ENCODE measurements at places on chromosomes 5 and 9. TPM values are rescaled to one million over a fixed set of nuclear protein-coding genes. Genes with fewer than 3 reads are reported as not detected.

Gene MARCOL
- not detected for polyA plus RNA-seq

Gene CCDC112
- 2.3 TPM for polyA plus RNA-seq

Gene IL13
- polyA plus RNA-seq, result 0.08 TPM

Gene SURF4
- polyA plus RNA-seq, result 156 TPM

Gene CFAP77
- polyA plus RNA-seq, result 1.1 TPM

Gene SYK
- not detected for polyA plus RNA-seq

Gene CDH18
- polyA plus RNA-seq, result 6.0 TPM

Gene TAL2
- polyA plus RNA-seq, result 0.47 TPM

Gene RETREG1
- polyA plus RNA-seq, result 0.43 TPM

DNA sequence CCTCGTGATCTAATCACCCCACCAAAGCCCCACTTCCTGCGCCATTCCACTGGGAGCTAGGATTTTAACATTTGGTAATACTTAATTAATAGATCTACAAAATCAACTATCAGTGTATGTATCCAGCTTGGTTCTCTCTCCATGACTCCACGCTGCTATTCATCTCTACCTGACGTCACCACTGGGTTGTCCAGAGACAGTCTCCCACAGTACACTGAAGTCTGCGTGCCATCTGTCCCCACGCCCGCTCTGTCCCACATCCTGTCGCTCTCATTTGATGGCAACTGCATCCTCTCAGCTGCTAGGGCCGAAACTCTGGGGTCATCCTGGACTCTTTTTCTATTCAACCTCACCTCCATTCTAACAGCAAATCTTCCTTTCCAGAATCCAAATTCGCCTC, 53.2 kb downstream of the ANKRD33B start:
- H3K4me3 ChIP-seq, result no peak overlapping the region
- H3K27ac ChIP-seq, result no peak overlapping the region
- no peak for DNase-seq
- H3K36me3 ChIP-seq, result no peaks in the 10 kb centered on the region

DNA sequence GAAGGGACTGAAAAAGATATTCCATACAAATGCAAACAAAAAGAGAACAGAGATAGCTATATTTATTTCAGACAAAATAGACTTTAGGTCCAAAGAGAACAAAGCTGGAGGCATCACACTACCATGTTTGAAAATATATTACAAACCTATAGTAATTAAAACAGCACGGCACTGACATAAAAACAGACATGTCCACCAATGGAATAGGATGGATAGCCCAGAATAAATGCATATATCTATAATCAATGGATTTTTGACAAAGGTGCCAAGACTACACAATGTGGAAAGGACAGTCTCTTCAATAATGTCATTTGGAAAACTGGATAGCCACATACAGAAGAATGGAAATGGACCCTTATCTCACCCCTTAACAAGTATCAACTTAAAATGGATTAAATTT, 10.2 kb downstream of the PRKAA1 start:
- no peaks in the 10 kb centered on the region for H3K27me3 ChIP-seq
- peaks cover 12% of the 10 kb centered on the region for H3K36me3 ChIP-seq
- DNase-seq, result no peak
- H3K27ac ChIP-seq, result no peak overlapping the region
- H3K4me1 ChIP-seq, result peaks cover 6% of the 10 kb centered on the region
- H3K4me3 ChIP-seq, result no peak overlapping the region

- H3K4me3 ChIP-seq, result no peak overlapping the region
- no peaks in the 10 kb centered on the region for H3K4me1 ChIP-seq
- DNase-seq, result no peak
- H3K27me3 ChIP-seq, result no peaks in the 10 kb centered on the region
- no peak overlapping the region for H3K27ac ChIP-seq
- no peaks in the 10 kb centered on the region for H3K36me3 ChIP-seq
Observed at GRCh38 chr9:121105531-121105930, 30.8 kb downstream of the CNTRL start.

DNA sequence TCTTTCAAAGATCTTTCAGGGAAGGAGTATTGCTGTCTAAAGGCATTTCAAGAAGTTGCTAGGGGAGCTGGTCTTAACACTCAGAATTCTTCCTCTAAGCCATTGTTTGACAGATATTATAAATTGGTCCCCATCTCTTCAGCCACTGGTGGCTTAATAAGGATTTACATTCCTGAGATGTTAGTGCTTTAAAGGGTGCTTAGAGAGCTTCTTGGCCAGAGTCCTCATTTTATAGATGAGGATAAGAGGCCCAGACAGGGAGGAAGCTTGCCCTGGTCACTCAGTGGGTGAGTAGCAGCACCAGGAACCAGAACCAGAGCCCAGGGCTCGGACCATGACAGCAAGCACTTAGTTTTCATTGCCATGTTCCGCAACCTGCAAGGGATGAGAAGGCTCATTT, 53.2 kb downstream of the GALNT10 start:
- peaks cover 3% of the 10 kb centered on the region for H3K4me1 ChIP-seq
- DNase-seq, result no peak
- H3K27me3 ChIP-seq, result no peaks in the 10 kb centered on the region
- peaks cover 4% of the 10 kb centered on the region for H3K36me3 ChIP-seq
- no peak overlapping the region for H3K27ac ChIP-seq
- no peak overlapping the region for H3K4me3 ChIP-seq

DNA sequence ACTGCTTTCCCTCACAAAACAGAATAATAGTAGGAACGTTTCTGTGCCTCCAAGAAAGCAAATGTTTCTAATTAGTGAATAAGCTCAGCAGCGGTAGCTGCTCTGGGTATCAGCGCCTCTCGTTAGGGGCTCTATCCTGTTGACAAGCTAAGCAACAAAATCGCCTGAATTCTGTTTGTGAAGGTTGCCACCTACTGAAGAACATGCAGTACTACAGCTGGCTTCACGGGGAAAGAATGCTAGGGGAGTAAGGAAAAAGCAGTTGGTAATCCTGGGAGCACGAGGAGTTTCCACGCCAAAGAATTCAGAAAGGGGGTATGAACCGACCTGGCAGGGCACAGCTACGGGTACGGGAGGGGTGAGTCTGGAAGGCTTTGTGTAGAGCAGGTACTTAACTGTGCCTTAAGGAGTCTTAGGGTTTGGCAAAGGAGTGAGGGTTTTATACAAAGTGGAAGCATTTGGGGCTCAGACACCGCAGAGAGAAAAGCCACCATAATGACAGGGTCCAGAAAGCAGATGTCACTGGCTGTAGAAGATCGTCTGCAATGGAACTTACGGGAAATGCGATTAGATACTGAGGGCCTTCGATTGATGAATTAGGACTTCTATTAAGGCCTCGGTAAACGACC, 171.7 kb downstream of the TTC39B start:
- no peaks in the 10 kb centered on the region for H3K27me3 ChIP-seq
- H3K27ac ChIP-seq, result no peak overlapping the region
- peak; percentile 82 for DNase-seq
- no peaks in the 10 kb centered on the region for H3K36me3 ChIP-seq

GRCh38 chr5:19975795-19976194, 12.2 kb downstream of the CDH18 start:
- H3K4me1 ChIP-seq, result no peaks in the 10 kb centered on the region
- no peak for DNase-seq
- no peaks in the 10 kb centered on the region for H3K36me3 ChIP-seq
- no peak overlapping the region for H3K4me3 ChIP-seq
- H3K27ac ChIP-seq, result no peak overlapping the region

- no peak overlapping the region for H3K27ac ChIP-seq
- no peaks in the 10 kb centered on the region for H3K4me1 ChIP-seq
- H3K36me3 ChIP-seq, result no peaks in the 10 kb centered on the region
- H3K27me3 ChIP-seq, result peaks cover 11% of the 10 kb centered on the region
- H3K4me3 ChIP-seq, result no peak overlapping the region
Observed at GRCh38 chr9:517993-518392, 303.3 kb downstream of the DOCK8 start.

DNA sequence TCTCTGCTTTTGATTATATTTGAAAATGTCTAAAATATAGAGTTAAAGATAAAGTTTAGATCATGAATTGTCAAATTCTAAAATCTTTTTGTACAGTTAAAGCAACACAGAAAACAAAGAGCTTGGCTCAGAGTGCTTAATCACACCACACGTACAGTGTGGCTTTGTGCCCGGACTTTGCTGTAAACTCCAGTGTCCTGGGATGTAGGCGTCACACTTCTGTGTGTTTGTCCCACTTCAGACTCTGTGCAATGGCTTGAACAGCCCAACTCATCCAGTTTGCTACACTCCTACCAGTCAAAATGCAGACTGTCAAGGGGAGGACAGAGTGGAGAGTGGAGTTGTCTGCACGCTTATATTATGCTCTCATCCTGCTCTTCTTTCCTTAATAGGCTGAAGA, 45.3 kb downstream of the SMARCA2 start:
- peaks cover 11% of the 10 kb centered on the region for H3K4me1 ChIP-seq
- DNase-seq, result no peak
- no peak overlapping the region for H3K27ac ChIP-seq
- H3K4me3 ChIP-seq, result no peak overlapping the region
- no peaks in the 10 kb centered on the region for H3K27me3 ChIP-seq
- H3K36me3 ChIP-seq, result peaks cover 13% of the 10 kb centered on the region

DNA sequence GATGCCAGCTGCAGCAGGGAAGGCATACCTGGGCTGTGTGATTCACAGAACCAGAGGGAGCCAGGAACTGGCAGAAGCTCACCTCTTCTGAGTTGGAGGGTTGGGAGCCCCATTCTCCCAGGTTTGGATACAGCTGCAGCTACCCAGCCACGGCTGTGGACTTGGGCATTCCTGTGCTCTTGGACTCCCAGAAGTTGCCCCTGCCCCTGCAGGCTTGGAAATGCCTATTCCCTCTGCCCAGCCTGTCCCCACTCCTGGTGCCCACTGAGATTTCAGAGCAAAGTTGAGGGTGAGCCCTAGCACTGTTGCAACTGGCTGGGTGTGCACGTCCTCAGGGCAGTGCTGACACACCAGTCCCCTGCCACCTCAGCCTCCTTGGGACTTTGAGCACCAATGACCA, 489.7 kb downstream of the SLCO4C1 start:
- no peak overlapping the region for H3K27ac ChIP-seq
- H3K4me1 ChIP-seq, result no peaks in the 10 kb centered on the region

- DNase-seq, result no peak
- H3K4me1 ChIP-seq, result peaks cover 25% of the 10 kb centered on the region
- no peaks in the 10 kb centered on the region for H3K27me3 ChIP-seq
- no peak overlapping the region for H3K27ac ChIP-seq
- no peak overlapping the region for H3K4me3 ChIP-seq
Observed at GRCh38 chr9:136953771-136954269, 1.7 kb downstream of the LCN12 start.

DNA sequence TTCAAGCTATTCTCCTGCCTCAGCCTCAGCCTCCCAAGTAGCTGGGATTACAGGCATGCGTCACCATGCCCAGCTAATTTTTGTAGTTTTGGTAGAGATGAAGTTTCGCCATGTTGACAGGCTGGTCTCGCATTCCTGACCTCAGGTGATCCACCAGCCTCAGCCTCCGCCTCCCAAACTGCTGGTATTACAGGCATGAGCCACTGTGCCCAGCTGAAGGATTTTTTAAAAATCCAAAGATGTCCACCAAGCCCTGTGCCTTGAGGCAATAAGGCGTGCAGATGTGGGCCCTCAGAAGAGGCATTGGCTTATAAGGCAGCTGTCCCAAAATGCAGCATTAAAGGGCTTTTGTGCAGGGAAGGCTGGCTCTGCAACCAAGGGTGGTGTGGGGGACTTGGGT, 10.3 kb upstream of the ZFR start:
- DNase-seq, result no peak
- no peaks in the 10 kb centered on the region for H3K27me3 ChIP-seq
- no peaks in the 10 kb centered on the region for H3K36me3 ChIP-seq
- no peak overlapping the region for H3K27ac ChIP-seq

DNA sequence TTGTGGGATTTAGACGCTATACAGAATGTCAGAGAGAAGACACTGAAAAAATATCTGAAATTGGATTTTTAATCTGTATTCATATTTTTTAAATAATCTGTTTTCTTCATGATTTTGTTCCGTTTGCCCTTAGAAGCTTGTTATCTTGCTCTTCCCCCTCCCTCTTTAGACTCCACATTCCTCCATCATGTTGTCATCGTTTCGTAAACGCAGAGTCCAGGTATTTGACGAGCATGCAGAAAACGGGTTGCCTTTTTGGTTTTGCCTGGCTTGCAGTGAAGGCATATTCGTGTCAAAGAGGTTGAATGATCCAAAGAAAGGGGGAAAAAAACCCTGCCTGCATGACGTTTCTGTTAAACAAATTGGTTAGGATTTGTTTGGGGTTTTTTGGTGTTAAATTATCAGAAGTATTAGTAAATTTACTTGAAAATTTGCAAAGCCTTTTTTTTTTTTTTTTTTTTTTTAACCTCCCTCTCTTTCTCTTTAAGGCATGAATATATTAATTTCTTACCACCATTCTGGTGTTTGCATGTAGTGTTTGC, 2.9 kb downstream of the SPTAN1 start:
- peaks cover 59% of the 10 kb centered on the region for H3K4me1 ChIP-seq
- H3K4me3 ChIP-seq, result peak overlapping the region; percentile 92
- no peak for DNase-seq
- H3K27me3 ChIP-seq, result no peaks in the 10 kb centered on the region
- peak overlapping the region; percentile 75 for H3K27ac ChIP-seq
- peaks cover 3% of the 10 kb centered on the region for H3K36me3 ChIP-seq

DNA sequence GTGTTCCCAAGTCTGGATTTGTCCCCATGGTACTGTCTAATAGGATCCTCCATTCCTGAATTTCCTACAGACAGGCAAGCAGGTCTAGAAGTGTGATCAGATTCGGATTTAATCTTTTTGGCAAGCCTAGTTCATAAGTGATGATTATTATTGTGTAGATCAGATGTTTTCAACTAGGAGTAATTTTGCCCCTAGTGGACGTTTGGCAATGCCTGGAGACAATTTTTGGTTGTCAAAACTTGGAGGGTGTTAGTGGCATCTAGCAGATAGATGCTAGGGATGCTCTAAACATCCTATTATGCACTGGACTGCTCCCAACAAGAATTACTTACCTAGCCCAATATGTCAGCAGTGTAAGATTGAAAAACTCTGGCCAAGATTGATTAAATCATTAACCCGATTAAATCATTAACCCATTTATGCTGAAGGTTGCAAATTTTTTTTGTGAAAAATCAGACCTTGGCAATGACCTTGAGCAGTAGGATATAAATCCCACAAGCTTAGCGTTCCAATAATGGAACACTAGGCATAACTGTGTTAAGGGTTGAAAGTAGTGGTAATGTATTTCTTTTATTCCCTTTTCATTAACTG, 28.2 kb downstream of the TCERG1 start:
- H3K4me3 ChIP-seq, result no peak overlapping the region
- peak overlapping the region; percentile 28 for H3K27ac ChIP-seq
- H3K4me1 ChIP-seq, result no peaks in the 10 kb centered on the region
- no peak for DNase-seq
- peaks cover 75% of the 10 kb centered on the region for H3K36me3 ChIP-seq

DNA sequence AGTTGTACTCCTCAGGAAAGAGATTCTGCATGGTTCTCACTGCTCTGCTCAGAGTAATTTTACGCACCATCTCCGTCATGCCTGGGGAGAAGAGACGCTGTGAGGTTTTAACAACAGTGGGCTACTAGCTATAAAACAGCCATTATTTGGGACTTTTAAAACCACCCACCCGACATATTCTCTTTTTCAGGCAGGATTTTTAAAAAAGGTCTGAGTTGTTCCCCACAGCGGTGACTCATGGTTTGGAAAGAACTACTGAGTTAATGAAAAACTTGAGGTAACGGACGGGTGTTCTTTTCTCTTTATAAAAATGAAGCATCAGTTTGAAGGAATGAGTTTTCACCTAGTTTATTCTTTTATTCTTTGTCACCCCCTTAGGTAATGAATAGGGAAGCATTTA, 61.3 kb downstream of the TTLL11 start:
- H3K27me3 ChIP-seq, result no peaks in the 10 kb centered on the region
- no peak for DNase-seq
- H3K4me1 ChIP-seq, result peaks cover 4% of the 10 kb centered on the region
- H3K27ac ChIP-seq, result no peak overlapping the region
